ENCODE measurements at places on chromosomes 4 and X.

- H3K4me3 ChIP-seq: no peak overlapping the region
- H3K36me3 ChIP-seq: no peaks in the 10 kb centered on the region
- no peak for DNase-seq
- no peaks in the 10 kb centered on the region for H3K4me1 ChIP-seq
Observed at GRCh38 chrX:12447448-12448064, 309.3 kb downstream of the FRMPD4 start.

- no peak for DNase-seq
- no peak overlapping the region for H3K4me3 ChIP-seq
- no peaks in the 10 kb centered on the region for H3K36me3 ChIP-seq
- H3K4me1 ChIP-seq: no peaks in the 10 kb centered on the region
Observed at GRCh38 chr4:126955292-126956183, 677.2 kb upstream of the INTU start.

DNA sequence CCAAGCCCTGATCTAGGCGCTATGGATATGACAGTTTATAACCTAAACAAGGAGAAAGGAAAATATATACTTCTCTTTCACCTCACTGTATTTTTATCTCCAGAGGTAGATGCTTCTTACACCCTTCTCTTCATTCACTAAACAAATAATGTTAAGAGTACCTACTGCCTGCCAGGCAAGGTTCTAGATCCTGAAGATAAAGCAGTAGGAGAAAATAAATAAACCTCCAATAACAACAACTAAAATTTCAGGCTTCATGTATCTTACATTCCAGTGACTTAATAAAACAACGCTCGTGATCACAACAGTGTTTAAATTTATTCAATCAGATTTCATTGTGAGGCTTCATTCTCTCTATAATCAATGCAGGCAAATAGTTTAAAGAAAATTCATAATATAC lies 20.7 kb downstream of the PDGFC start:
- H3K4me1 ChIP-seq: peaks cover 3% of the 10 kb centered on the region
- H3K27ac ChIP-seq: no peak overlapping the region
- H3K4me3 ChIP-seq: no peak overlapping the region
- no peak for DNase-seq
- no peaks in the 10 kb centered on the region for H3K36me3 ChIP-seq

DNA sequence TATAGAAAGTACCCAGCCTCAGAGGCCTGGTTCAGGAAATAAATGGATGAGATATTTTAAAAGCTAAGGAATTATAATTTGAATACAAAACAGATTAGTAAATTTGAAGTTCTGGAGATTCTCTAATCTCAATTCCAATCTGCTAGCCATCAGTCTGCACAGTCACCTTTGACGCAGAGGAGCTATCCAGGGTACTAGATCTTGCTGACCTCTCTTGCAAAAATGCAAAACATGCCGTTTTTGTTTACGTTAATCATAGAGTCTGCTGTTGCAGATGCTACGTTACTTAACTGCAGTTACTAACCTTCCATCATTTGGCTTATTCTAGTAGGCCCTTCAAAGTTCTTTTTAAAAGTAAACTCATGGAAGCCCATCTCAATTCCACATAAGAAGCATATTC lies 10.4 kb downstream of the CCSER1 start:
- no peaks in the 10 kb centered on the region for H3K36me3 ChIP-seq
- no peak overlapping the region for H3K27ac ChIP-seq
- H3K27me3 ChIP-seq: no peaks in the 10 kb centered on the region
- H3K4me3 ChIP-seq: no peak overlapping the region
- DNase-seq: no peak
- H3K4me1 ChIP-seq: no peaks in the 10 kb centered on the region

DNA sequence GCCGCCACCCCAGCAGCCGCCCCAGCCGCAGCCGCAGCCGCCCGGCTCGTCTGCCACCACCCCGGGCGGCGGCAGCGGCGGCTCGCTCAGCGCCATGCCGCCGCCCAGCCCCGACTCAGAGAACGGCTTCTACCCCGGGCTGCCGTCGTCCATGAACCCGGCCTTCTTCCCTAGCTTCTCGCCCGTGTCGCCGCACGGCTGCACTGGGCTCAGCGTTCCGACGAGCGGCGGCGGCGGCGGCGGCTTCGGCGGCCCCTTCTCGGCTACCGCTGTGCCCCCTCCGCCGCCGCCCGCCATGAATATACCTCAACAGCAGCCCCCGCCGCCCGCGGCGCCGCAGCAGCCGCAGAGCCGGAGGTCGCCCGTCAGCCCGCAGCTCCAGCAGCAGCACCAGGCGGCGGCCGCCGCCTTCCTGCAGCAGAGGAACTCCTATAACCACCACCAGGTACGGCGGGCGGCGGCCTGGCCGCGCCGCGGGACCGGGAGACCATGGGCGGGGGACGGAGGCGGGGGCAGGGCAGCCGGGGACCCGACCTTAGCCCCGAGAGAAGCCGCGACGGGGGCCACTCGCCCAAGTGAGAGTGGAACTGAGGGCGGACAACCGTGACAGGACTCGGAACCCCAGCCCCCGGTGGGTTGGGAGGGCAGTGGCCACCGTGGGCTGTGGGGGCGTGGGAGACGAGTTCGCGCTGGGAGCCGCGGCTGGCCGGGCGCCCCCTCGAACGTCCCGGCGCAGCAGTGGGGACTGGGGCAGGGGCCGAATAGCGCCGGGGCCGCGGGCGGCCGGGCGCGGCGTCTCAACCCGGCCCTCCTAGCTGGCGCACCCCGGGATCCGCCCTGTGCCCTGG lies 1.8 kb downstream of the CPEB2 start:
- peak overlapping the region; percentile 94 for H3K27ac ChIP-seq
- no peaks in the 10 kb centered on the region for H3K27me3 ChIP-seq
- peaks cover 59% of the 10 kb centered on the region for H3K4me1 ChIP-seq
- H3K36me3 ChIP-seq: no peaks in the 10 kb centered on the region

- H3K27ac ChIP-seq: no peak overlapping the region
- H3K4me3 ChIP-seq: no peak overlapping the region
- H3K27me3 ChIP-seq: no peaks in the 10 kb centered on the region
Observed at GRCh38 chr4:24771241-24771640, 24.1 kb upstream of the SOD3 start.

GRCh38 chrX:42075032-42075431 lies 151.7 kb upstream of the CASK start:
- no peaks in the 10 kb centered on the region for H3K4me1 ChIP-seq
- no peak for DNase-seq
- no peaks in the 10 kb centered on the region for H3K36me3 ChIP-seq
- H3K4me3 ChIP-seq: no peak overlapping the region
- no peak overlapping the region for H3K27ac ChIP-seq

GRCh38 chr4:77671051-77671450 lies 65.4 kb downstream of the CXCL13 start:
- H3K4me3 ChIP-seq: no peak overlapping the region
- H3K27ac ChIP-seq: no peak overlapping the region
- no peaks in the 10 kb centered on the region for H3K4me1 ChIP-seq
- DNase-seq: no peak
- H3K27me3 ChIP-seq: no peaks in the 10 kb centered on the region

- H3K4me3 ChIP-seq: peak overlapping the region; percentile 93
- H3K4me1 ChIP-seq: peaks cover 23% of the 10 kb centered on the region
- peak overlapping the region; percentile 97 for H3K27ac ChIP-seq
- DNase-seq: no peak
Observed at GRCh38 chr4:52658641-52659000, 480 bp downstream of the USP46 start.

DNA sequence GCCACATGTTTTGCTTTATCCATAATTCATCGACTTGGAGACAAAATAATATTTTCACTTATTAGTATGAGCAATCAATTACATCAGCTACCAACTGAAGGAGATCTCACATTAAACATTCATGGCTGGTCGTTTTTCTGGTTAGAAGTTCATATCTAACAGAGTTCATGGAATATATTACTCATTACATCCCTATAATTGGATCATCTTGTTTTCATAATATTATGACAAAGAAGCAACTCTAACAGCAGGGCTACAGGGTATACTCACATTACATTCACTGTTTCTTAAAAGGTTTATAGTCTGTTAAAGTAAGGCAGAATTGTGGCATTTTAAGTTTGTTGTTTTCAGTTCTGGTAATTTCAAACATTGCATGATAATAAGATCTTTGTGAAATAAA lies 33.0 kb downstream of the GSTCD start:
- H3K36me3 ChIP-seq: no peaks in the 10 kb centered on the region
- H3K4me1 ChIP-seq: no peaks in the 10 kb centered on the region
- no peak overlapping the region for H3K4me3 ChIP-seq
- DNase-seq: no peak
- no peak overlapping the region for H3K27ac ChIP-seq
- H3K27me3 ChIP-seq: no peaks in the 10 kb centered on the region

GRCh38 chrX:138763761-138764160 lies 52.2 kb upstream of the FGF13 start:
- no peaks in the 10 kb centered on the region for H3K36me3 ChIP-seq
- DNase-seq: no peak
- no peaks in the 10 kb centered on the region for H3K27me3 ChIP-seq
- H3K4me1 ChIP-seq: no peaks in the 10 kb centered on the region
- H3K4me3 ChIP-seq: no peak overlapping the region

- H3K27me3 ChIP-seq: no peaks in the 10 kb centered on the region
- no peaks in the 10 kb centered on the region for H3K36me3 ChIP-seq
- H3K4me1 ChIP-seq: no peaks in the 10 kb centered on the region
- no peak for DNase-seq
- no peak overlapping the region for H3K4me3 ChIP-seq
Observed at GRCh38 chr4:15875663-15876460, 62.7 kb downstream of the FGFBP1 start.

GRCh38 chr4:25843340-25844097 lies 19.3 kb downstream of the SEL1L3 start:
- DNase-seq: no peak
- H3K27ac ChIP-seq: peak overlapping the region; percentile 49
- no peaks in the 10 kb centered on the region for H3K36me3 ChIP-seq

GRCh38 chrX:68409194-68409593 lies 24.1 kb downstream of the OPHN1 start:
- no peak overlapping the region for H3K27ac ChIP-seq
- H3K27me3 ChIP-seq: no peaks in the 10 kb centered on the region
- DNase-seq: no peak
- no peaks in the 10 kb centered on the region for H3K4me1 ChIP-seq

DNA sequence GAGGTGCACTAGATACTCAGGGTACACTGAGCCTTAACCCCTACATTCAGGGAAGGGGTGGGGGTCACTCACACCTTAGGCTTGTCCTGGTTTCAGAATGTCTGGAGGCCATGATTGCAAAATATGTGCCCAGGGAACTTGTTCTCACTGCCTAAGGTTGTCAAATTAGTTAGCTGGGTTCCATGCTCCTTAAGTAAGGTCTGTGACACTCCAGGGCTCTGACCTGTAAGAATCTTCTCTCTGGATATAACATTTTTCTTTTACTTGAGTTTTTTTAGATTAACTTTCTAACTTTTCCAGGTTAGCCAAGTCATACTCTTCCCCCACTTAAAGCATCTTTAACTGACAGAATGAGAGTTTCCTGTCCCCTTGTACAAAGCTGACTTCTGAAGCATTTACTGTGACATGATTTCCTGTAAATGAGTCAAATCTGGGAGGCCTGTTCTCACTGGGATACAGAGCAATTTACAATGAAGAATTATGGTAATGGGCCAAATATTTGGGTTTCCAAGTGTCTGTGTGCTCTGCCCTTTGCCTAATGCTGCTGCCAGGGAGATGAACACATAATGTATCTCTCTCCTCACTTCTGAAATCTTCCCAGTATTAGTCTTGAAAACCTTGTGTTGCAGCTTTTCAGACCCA lies 101.7 kb downstream of the GATB start:
- H3K36me3 ChIP-seq: peaks cover 85% of the 10 kb centered on the region
- H3K27ac ChIP-seq: no peak overlapping the region
- no peaks in the 10 kb centered on the region for H3K4me1 ChIP-seq

DNA sequence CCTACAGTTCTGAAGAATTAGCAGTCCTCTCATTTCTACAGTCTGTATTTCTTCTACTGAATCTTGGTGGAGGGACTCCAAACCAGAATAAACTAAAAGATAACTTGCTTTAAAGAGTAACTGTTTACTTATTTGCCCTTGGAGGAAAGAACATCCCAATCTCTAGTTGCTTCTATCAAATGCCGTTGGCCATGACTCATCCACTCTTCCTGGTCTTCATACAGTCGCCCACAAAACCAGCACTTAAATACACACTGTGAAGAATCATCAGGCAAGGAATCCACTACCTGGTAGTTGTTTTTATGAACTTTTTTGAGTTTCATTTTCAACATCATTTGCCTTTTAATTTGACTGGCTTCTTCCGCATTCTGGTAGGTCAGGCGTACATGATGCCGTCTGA lies 14.2 kb downstream of the ZNF518B start:
- H3K36me3 ChIP-seq: peaks cover 39% of the 10 kb centered on the region
- H3K4me3 ChIP-seq: no peak overlapping the region
- no peaks in the 10 kb centered on the region for H3K27me3 ChIP-seq
- no peaks in the 10 kb centered on the region for H3K4me1 ChIP-seq

GRCh38 chr4:127249066-127249766 lies 383.5 kb upstream of the INTU start:
- H3K27me3 ChIP-seq: no peaks in the 10 kb centered on the region
- H3K36me3 ChIP-seq: no peaks in the 10 kb centered on the region
- H3K4me3 ChIP-seq: no peak overlapping the region
- H3K4me1 ChIP-seq: no peaks in the 10 kb centered on the region

GRCh38 chr4:99617374-99617773 lies 40.3 kb downstream of the C4orf54 start:
- DNase-seq: no peak
- H3K36me3 ChIP-seq: no peaks in the 10 kb centered on the region
- no peak overlapping the region for H3K27ac ChIP-seq
- no peaks in the 10 kb centered on the region for H3K4me1 ChIP-seq

DNA sequence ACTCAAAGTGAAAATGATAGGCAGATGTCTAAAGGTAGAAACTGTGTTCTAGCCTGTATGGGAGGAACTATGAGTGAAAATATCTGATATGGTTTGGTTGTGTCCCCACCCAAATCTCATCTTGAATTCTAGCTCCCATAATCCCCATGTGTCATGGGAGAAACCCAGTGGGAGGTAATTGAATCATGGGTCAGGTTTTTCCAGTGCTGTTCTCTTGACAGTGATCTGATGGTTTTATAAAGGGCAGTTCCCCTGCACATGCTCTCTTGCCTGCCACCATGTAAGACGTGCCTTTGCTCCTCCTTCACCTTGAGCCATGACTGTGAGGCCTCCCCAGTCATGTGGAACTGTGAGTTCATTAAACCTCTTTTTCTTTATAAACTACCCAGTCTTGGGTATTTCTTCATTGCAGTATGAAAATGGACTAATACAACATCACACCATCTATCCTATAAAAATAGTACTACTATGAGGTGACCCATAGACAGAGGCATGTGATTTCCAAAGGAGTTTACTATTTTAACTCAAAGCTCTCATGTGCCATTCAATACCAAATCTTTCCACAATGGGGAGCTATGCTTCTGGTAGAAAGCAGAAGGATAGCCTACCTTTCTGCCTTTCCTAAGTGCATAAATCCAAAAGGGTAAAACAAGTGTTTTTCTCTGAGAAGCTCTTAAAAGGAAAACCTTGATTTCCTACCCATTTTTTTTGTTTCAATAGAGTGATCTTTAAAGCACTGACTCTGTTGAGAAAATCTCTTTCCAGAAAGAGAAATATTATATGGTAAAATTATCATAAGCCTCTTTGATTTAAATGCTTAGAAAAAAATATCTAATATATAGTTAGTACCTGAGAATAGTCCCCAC lies 38.8 kb downstream of the SEC31A start:
- peaks cover 100% of the 10 kb centered on the region for H3K36me3 ChIP-seq
- H3K4me3 ChIP-seq: no peak overlapping the region
- H3K4me1 ChIP-seq: peaks cover 6% of the 10 kb centered on the region
- no peak overlapping the region for H3K27ac ChIP-seq
